ENCODE measurements at places on chromosomes 4 and X.

- no peak for DNase-seq
Measured at GRCh38 chrX:48890296-48890925, 7.2 kb downstream of the TIMM17B start.

DNA sequence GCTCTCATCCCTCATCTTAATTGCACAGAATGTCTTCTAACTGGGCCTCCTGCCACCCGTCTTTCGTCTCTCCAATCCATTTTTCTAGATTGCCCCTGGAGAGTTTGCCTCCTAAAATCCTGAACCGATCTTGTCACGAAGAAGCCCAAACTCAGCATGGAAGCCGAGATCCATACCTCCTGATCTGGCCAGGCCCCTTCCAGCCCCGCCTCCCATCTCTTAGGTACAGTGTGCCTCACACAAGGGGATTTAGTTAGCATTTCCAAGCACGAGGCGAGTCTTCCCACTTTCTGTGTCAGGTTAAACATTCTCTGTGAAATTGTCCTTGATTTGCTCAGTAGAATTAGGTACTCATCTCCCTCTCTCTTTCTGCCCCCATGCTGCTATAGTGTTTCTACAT lies 80.0 kb upstream of the TENM3 start:
- no peak for DNase-seq

- DNase-seq: no peak
Measured at GRCh38 chr4:15161439-15161838, 159.2 kb downstream of the CPEB2 start.

GRCh38 chr4:150385606-150386005 lies 196.3 kb upstream of the MAB21L2 start:
- no peak for DNase-seq

DNA sequence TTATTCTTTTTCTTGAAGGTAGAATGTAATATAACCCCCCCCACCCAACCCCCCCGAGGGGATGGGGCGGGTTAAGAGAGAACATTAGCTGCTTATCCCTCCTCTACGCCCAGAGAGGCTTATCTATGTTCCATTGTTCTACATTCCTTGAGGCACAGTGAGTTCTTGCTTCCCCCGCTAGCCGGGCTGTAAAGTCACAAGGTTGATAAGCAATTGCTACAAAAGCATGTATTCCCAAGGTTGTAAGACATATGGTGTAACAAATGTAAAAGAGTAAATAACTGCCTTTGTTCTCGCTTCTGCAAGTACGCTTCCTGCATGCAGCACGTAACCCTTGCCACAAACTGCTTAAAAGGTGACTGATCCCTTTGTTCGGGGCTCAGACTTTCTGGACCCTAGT lies 8.2 kb downstream of the DCAF8L2 start:
- no peak for DNase-seq

DNA sequence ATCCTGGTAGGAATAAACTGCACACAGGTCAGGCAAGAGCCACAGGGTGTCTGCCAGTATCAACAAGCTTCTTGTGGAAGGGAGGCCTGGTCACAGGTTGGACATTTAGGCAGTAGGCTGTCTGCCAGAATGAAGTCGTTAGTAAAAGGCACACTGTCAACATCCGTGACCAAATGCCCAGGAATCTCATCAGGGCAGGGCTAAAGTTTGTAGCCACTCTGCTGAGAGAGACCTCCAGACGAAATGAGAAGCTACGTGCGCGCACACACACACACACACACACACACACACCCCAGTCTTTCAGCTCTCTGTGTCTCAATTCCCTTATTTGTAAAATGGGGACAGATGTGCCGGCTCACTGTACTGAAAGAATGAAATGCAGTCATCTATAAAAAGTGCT lies 408.7 kb upstream of the ZFP42 start:
- no peak for DNase-seq

DNA sequence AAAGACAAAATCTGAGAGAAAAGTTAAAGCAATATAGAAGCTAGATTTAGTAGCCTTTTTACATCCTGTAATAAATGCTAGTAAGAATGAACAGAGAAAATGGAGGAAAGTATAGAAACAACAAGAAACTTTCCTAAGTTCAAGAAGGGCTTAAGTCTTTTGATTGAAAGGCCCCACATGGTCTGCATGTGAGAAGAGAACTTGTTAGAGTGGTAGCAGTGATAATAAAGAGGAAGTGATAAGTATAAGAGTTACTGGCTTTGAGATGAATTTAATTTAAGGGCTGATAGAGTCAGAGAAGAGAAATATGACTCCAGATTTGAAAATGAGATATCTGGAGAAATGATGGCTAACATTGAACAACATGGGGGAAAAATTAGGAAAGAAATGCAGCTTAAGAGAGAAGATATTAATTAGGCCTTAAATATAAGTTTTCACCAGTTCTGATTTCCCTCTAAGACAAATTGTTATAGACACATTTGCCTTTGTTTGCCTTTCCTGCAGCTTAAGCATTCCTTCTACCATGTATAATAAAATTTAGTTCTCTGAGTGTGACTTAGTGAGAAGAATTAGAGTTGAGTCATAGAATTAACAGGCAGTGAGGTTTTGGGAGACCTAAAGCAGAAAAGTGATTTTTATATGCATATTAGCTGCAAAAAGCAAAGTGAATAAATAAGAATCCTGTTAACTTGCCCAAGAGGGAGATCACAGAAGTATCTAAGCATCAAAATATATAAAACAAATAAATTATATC lies 18.4 kb downstream of the ZFX start:
- no peak for DNase-seq

DNA sequence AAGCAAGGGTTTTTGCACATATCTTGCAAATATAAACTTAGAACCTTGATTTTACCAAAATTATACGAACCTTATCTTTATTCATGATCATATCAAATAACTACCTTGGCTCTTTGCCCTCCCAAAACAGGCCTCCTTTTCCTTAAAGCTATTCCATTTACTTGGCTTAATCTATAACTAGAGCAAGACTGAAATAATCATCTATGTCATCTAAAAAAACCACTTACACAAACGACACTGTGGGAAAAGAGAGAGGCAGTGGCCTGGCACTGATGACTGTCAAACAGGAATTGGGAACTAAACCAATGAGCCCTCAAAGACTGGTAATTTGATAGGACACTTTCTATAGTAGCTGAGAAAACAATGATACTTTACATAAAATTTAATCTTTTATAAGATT lies 11.7 kb upstream of the PTPN13 start:
- DNase-seq: no peak

GRCh38 chr4:110487873-110488272 lies 11.9 kb downstream of the ENPEP start:
- no peak for DNase-seq

DNA sequence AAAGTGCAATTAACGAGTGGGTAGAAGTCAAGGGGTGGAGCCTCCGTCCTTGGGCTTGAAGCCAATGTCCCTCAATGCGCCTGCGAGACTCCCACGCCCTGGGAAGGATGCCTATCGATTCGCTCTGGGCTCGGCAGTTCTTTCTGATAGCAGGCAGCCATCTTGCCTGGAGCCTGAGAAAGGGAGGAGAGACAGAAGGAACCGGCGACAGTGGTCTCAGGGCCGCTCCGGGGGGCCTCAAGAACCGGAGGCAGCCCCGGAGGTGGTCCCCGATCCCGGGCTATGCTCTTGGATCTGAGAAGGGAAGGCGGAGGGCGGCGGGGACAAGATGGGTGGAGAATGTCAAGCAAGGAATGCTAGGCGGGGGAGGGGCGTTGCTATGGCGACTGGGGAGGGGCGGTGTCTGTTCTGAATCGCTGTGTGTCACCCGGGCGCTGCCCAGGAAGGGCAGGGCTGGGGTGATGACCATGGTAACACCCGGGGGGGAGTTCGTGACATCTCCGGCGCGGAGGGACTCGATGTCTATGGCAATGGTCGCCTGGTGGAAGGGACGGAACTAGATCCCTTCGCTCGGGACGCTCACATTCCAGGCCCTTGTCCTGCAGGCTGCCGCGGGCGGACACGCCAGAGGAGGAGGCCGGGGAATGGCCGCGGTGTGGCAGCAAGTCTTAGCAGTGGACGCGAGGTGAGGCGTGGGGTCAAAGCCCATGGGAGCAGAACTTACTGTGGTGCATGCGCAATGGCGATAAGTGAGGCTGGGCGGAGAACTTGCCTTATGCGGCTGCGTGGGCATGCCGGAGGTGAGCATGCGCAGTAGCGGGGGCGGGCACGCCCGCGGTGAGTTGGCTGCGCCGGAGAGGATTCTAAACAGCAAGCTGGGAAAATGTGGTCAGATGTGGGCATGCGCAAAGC lies at the start of gene WDR13:
Gene WDR13, plus strand, starts transcription at position 140 of the 912 bp plus-strand sequence. Its CDS starts 505 bp downstream, at position 645.
- peak; percentile 82 for DNase-seq

GRCh38 chr4:129094347-129094746 lies 1.0 kb upstream of the SCLT1 start:
- no peak for DNase-seq

DNA sequence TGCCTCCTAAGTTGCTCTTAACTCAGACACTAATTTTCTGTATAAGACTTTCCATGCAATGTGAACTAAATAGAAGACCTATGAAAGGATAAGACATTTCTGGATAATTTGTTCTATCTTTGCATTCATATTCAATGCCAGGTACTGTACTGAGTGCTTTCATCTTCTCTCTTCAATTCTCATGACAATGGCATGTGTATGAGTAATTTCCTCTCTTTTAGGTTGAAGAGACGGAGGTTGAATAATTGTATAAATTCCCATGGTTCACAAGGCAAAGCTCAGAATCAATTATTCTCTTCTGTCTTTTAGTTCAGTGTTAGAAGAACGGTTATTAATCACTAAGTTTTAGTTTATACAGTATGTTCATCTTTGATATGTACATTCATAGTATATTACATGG lies 29.3 kb upstream of the CFAP299 start:
- DNase-seq: no peak

GRCh38 chr4:133910165-133910564 lies 291.4 kb downstream of the PABPC4L start:
- no peak for DNase-seq
